ENCODE measurements at places on chromosomes 5 and 9.

GRCh38 chr9:99748266-99748665 lies 73.4 kb upstream of the NR4A3 start:
- DNase-seq, result no peak

DNA sequence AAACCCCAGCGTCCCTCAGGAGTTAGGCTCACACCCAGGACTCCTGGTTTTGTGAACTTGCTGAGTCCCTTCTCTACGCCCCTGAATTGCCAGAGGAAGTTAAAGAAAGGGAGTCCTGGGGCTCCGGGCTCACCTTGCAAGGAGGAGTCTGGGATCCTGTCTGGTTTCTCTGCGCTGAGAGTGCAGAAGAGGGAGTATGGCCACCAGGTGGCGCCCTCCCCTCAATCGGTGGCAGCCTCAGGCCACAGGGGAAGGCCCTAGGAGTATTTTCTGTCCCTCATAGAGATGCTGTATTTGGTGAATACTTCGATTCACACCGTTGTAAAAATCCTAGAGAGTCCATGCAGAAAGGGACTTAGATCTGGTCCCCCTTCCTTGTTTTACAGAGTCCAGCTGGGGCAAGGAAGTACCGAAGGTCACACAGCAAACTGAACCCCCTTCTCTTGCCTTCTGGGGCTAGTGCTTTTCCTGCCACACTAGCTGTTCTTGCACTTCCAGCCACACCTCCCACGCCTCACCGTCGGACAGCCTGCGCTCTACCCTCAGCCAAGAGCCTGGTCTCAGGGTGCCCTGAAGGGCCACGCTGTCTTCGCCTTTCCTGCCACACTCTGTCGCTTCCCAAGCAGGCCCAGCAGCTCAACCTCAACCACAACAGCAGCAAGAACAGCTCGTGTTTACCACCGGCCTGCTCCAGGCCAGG lies 10.2 kb downstream of the HAND1 start:
- DNase-seq, result peak; percentile 27

DNA sequence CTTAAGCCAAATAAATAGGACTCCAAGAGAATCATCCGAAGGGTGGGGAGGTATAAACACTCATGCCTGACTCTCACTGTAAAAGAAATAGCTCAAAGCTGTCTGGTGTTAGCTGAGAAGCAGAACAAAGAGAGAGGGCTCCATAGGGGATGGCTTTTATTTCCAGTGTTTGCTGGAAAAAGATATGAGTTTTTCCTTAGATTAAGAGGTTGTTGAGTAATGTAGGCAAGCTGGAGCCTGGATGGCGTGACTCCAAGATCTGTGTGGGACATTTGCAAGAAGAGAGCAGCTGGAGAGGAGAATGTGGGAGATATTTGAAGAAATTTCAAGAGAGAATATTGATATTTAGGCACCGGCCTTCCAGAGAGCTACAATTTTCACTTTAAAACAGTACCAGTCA lies 793.7 kb upstream of the RGMB start:
- DNase-seq, result no peak

- DNase-seq, result no peak
These were observed 575.3 kb downstream of the RAB3C start for GRCh38 chr5:59158165-59158564.

GRCh38 chr9:77866878-77867277 lies 164.7 kb downstream of the GNAQ start:
- DNase-seq, result no peak

DNA sequence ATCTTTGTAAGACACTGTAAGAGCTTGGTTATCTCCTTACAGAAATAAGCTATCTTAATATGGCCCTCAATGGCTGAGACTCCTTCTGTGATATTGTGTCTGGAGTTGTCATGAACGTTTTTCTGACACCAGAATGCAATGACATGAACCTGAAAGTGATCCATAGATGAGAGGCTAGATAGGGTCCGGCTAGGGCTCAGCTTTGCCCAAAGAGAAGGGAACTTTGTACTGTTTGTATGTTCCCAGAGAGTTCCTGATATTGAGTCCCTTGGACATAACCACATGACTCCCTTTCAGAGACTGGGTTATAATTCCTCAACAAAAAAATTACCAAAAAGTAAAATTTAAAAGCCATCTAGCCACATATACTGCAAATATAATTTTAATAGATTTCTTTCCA lies 575.8 kb upstream of the CLINT1 start:
- no peak for DNase-seq

Data from RCC 7860 (cell line).